ENCODE measurements at places on chromosomes 2 and 18.

DNA sequence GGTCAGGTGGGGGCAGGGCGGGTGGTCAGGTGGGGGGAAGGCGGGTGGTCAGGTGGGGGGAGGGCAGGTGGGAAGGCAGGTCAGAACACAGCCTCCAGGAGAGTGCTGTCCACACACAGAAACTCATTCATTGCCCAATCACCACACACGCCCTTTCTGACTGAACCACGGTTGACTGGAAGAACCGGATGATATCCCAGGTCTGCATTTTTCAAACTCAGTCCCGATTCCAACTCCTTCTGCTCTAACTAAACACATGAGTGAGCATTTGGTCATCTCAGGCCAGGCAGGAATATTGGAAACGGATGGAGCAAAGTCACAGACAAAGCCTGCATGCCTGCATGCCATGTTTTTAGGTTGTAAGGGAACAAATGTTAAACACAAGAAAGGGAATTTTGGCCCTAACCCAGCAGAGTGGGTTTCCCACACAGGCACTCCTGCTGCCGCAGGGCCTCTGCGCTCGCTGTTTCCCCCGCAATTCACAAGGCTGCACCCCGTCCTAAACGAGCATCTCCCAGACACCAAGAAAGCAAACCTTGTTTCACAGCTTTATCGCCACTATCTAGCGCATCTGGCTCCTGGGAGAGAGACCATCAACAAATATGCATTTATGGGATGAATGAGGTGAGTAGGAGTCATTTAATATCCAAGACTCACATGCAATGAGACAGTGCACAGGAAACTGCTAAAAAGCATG lies 100.1 kb downstream of the ZNF516 start:
- no peak for DNase-seq

GRCh38 chr18:55354795-55355194 lies 233.2 kb downstream of the TCF4 start:
- DNase-seq: no peak

DNA sequence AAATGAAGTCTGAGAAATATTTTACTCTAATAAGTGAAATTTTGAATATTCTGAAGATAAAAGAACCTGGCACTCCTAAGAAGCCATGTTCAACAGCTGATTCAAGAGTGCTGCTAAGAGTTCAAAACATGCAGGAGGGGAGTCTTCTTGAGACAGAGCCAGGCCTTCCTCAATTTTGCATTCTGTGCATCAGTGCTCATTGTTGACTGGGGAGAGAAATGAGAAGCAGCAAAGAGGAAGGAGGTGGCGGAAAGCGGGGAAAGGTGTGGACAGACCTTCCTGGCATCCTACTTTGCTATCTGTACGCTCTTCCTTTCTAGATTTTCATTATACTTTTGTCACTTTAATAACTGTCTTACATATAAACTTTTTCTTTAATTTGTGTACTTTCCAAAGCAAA lies 29.7 kb upstream of the TXNDC2 start:
- DNase-seq: peak; percentile 65

GRCh38 chr2:184006998-184007397 lies 591.3 kb upstream of the ZNF804A start:
- DNase-seq: no peak

DNA sequence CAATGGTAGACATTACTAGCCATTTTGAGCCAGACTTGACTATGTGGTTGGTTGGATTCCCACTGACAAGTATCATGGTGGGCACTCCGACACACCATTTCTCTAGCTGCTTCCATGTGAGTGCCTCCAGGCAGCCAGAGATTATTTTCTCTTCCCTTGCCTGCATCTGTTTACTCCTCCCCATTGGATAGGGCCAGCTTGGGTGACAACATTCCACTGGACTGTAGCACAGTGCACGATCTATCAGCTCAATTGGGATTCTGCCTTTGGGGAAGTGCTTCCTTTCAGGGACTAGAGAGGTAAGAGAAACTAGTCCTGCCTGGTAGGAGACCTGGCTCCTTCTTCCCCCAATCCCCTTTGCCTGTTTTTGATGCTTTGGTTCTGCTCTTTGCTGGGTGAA lies 49.0 kb upstream of the MAP4K3 start:
- DNase-seq: no peak

GRCh38 chr2:105802587-105802986 lies 57.9 kb downstream of the NCK2 start:
- DNase-seq: peak; percentile 84

DNA sequence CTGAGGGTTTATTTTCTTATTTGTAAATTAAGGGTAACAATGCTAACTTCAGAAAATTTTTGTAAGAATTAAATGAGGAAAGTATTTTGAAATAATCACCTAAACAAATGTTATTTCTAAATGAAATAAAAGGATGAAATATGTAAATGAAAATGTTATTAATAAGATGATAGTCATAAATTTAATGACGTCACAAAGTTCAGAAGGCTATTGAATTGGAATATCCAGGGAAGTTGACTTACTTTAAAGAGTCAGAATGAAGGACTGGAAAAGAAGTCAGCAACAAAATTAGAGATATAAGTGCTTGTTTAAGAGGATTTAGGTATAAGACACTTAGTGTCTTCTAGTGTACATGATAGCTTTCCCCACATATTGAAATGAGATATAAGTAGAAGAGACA lies 732.6 kb upstream of the CDH7 start:
- DNase-seq: no peak

DNA sequence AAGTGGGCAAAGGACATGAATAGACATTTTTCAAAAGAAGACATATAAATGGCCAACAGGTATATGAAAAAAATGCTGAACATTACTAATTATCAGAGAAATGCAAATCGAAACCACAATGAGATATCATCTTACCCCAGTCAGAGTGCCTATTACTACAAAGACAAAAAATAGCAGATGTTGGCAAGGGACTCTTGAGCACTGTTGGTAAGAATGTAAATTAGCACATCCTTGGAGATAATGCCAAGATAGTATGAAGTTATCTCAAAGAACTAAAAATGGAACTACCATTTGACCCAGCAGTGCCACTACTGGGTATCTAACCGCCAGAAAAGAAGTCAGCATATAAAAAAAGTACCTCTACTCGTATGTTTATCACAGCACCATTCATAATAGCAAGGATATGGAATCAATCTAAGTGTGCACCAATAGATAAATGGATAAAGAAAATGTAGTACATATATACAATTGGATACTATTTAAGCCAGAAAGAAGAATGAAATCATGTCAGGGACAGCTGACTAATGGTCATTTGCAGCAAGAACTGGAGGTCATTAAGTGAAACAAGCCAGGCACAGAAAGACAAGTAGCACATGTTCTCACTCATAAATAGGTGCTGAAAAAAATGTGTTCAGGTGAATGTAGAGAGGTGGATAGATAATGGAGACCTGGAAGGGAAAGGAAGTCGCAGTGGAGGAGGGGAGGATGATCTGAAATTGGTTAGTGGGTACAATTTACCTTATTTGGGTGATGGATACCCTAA lies 141.7 kb upstream of the B3GNT2 start:
- no peak for DNase-seq

Measured in CD14-positive monocyte (primary cell).